M059J (cell line): ENCODE measurements at places on chromosomes 2 and 18. TPM values are rescaled to one million over a fixed set of nuclear protein-coding genes. Genes with fewer than 3 reads are reported as not detected.

DNA sequence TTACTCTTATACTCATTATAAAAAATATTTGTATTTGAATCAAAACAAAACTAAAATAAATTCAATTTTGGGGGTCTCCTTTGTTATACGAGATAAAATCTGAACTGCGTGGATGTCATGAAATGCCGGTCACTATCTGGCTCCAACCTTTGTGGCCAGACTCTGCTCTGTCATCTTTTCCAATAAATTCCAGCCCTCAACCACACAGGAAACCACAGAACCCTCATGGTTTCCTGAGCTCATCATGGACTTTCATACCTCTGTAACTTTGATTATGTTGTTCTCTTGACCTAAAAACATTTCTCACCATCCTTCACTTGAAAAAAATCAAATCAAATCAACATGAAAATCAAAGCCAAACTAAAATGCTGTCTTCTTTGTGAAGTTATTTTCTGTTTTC lies 724.7 kb downstream of the METTL4 start:
- peak; percentile 80 for DNase-seq

ST6GAL2 gene
- total RNA-seq: not detected in 2 replicates

GRCh38 chr18:79964330-79965118 lies at the start of gene HSBP1L1:
Gene HSBP1L1 (plus strand): TSS chr18:79964643. CDS start chr18:79964736, 93 bp downstream.
- DNase-seq: peak; percentile 32

DNA sequence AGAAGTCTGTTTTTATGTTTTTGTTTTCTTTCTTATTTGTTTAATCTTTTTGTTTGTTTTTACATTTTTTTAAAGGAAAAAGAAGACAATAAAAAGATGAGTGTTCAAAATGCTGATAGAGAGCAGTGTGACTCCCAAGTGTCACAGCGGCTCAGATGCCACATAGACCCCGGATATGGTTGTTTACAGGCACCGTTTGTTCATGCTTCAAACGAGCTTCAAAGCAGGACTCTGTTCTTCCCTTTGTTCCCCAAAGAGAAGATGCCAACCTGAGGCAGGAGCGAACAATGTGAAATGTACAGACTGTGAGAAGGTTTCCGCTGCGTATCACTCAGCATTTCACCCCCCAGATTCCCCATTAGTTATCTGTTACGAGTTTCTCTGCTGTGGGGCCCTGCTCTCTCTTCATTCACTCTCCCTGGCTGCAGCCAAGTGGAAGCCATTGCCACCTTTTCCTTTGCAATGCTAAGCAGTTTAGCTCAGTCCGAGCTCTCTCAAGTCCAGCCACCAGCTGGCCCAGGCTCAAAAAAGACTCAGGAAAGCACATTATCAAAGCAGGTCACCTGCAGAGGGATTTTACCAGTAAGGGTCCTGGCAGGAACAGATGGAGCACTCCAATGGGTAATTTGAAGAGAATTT lies 36.4 kb upstream of the PHLPP1 start:
- no peak for DNase-seq

TNFAIP6 gene
- total RNA-seq: not detected in 2 replicates

FIGLA gene
- not detected in 2 replicates for total RNA-seq

DNA sequence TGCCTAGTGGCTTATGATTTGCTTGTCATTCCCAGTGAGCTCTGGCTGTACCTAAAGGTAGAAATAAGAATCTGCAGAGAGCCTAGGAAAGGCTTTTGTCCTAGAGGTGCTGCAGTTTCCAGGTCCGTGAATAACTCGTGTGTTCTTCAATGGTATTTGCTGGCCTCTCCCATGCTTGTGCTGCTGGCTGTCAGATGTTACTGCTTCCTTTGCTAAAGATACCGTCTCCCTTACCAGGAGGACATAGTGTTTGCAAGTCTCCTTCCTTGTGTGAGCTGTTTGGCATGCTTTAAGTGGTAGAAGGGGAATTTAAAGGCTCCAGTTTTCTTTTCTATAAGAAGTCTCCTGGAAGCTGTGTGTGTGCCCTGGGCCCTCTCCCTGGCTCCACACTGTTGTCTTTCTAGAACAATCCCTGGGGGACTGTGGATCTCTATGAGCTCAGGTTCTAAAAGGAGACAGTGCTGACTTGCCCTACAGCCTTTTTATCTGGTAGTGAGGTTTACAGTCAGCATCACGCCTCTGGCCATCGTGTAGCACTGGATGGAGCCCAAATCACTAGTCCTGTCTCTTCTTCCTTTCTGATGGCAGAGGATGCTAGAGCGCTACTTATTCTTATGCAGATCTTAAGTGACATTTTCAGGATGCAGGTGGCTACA lies 65.8 kb downstream of the RNF144A start:
- no peak for DNase-seq

DNA sequence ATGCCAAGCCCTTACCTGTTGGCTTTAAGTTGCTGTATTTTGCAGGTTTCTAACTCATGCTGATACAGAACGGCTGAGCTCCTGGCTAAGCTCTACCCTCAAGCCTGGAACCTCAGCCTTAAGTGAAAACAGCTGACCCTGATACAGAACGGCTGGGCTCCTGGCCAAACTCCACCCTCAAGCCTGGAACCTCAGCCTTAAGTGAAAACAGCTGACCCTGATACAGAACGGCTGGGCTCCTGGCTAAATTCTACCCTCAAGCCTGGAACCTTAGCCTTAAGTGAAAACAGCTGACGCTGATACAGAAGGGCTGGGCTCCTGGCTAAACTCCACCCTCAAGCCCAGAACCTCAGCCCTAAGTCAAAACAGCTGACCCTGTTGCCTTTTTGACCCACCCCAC lies 17.6 kb upstream of the DNER start:
- DNase-seq: peak; percentile 48

- no peak for DNase-seq
These were observed 41.8 kb downstream of the NCK2 start for GRCh38 chr2:105786231-105787230.

DNA sequence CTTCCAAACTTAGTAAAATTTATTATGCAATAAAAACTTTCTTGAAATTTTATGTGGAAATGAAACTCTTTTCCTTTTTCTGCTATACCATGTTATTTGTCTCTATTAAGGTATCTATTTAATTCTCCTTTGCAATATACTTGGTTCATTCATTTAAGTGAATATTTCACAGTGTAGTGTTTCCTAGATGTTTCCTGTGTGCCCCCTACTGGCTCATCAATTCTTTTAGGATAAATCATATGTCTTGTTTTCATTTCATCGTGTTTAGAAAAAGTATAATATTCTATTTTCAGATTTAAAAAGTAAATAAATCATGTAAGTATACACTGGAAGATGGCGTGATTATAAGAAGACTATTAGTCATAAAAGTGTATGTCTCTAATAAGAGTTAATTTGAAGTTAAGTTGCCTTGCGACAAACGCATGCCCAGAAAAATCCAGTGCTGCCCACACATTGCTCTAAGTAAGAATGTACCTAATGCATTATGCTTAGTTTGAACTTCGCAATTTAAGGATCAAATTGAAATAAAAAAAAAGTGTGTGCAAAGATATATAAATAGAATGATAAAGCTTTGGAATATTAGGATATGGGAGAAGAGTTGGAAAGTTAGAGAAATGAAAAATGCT lies 525.4 kb downstream of the KCNJ3 start:
- DNase-seq: no peak

DNA sequence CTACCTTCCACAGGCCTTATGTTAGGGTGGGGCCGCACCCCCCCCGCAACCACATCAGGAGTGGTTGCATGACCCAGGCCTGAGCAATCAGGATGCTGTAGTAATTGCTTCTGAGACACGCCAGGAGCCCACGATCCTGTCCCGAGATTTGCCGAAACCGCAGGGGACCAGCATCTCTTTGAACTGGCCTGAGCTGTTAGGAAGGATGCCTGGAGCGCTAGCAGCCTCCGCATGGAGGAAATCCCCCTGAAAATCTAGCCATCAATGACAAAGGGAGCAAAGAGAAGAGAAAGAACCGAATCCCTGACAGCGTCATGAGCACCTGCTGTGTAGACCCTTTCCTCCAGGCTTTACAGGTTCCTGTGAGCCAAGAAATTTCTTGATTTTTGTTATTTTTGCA lies 8.7 kb upstream of the TEX44 start:
- no peak for DNase-seq
